ENCODE measurements at places on chromosomes 4 and X.

DNA sequence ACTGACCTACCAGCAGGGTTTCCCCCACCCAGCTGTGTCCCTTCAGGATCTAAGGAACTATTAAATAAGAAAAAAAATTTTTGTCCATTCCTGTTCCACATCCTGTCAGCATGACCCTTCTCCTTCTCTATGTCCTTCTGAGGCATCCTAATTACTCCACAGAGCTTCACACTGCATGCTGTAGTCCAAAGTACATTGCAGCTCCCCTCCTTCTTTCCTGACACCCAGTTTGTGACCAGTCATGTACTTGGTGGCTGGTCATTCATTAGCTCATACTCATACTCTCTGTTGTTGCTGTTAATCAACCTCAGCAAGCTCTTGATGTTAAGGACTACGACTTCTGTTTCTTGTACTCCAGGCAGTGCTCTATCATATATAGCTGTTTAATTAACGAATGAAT, 2.4 kb upstream of the EGF start:
- DNase-seq = no peak

- DNase-seq = no peak
Observed at GRCh38 chrX:147960722-147961121, 20.4 kb upstream of the FMR1NB start.

DNA sequence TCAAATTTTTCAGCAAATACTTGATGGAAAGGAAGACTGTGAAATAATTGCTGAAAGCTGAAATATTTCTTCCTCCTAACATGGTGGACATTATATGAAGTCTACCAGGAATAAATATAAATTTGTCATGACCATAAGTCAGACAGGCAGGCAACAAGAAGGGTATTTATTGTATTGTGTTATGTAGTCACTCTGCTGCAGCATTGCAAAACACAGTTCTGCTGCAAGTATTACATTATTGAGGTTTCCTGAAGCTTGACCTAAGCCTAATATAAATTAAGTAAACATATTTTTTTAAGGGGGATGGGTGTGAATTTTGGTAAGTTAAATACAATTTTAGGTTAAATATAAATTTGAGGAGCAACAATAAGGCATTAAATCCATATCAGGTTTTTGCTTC, 60.2 kb upstream of the MAOA start:
- no peak for DNase-seq

DNA sequence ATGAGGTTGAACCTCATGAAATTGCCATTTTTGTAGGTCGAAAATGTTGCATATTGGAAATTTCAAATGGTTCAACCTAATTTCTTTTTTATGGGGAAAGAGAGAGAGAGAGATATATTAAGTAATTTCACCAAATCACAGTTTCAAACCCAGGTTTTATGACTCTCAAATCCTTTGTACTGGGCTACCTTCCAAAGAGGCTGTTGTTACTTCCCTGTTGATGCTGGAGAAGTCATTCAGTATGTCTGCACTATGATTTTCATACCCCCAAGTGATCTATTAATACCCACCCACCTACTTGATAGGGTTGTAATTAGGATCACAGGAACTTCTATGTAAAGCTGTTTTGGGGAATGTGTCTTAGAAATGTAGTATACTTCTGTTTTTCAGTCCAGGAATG, 109.9 kb downstream of the ZNF330 start:
- DNase-seq = no peak

DNA sequence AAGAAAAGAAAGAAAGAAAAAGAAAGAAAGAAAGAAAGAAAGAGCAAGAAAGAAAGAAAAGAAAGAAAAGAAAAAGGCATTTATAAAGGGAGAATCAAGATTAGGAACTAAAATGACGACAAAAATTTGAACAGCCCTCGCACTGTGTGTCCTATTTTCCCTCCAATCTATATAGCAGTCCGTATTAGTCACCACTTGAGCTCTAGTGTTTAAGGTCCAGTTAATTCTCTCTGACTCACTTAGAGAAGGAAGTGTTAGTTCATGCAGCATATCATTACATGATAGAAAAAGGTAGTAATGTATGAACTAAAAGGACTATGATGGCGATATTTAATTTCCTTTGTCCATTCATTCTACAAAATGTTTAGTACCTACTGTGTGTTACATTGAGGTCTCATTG, 122.7 kb downstream of the CBLL2 start:
- DNase-seq = no peak

- DNase-seq = no peak
Observed at GRCh38 chr4:167088115-167088514, 146.2 kb downstream of the SPOCK3 start.

DNA sequence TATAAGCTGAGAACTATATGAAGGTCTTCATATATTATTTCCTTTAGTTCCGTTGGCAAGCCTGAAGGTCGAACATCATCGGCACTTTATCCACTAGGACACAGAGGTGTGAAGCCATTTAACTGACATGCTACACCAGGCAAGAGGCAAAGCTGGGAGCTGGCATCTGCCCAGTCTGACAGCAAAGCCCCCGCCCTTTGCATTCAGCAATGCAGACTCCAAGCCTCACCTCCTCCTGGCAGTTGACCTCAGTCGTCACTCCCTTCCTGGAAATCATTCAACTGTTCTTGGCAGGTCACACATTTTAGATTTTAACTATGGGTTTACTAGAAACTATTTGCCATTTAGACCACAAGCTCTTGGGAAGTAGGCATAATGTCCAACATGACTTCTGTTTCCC, 135.8 kb upstream of the FRG1 start:
- DNase-seq = no peak

- no peak for DNase-seq
Observed at GRCh38 chr4:154132406-154132805, 343.5 kb upstream of the SFRP2 start.

- DNase-seq = no peak
Observed at GRCh38 chrX:28586981-28587551, at the start of gene IL1RAPL1. IL1RAPL1 (plus strand) TSS chrX:28587446.

All from activated CD8-positive, alpha-beta memory T cell treated with anti-CD3 and anti-CD28 coated beads for 1 hour (primary cell).